ENCODE measurements at places on chromosomes 5 and 9.

- no peak for DNase-seq
These were observed 370.8 kb downstream of the GADD45G start for GRCh38 chr9:89975630-89976029.

DNA sequence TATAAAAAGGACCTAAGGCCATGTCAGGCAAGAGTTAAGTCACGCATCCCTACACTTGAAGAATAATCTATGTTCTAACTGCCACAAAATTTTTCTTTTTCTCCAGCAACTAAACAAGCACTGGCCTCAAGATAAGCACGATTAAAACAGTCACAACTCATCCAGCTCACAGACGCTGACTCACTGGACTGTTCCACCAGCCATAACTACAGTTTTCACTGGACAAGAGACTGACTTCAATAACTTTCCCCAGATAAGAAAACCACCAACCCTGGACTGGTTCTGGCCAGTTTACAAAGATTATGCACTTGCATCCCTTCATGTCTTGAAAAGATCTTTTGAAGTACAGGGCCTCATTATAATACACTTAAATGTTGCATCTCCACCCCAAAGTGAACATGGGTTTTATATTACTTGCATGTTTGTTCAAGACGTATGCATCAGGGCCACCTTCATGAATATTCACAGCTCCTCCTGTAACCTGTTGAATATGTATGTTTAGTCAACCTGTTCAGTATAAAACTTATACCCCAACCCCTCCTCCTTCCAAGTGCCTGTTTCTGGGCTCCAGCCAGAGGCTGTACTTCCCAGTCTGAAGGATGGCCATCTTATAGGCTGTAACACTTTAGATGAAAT lies 129.3 kb upstream of the EPB41L4A start:
- DNase-seq: no peak

DNA sequence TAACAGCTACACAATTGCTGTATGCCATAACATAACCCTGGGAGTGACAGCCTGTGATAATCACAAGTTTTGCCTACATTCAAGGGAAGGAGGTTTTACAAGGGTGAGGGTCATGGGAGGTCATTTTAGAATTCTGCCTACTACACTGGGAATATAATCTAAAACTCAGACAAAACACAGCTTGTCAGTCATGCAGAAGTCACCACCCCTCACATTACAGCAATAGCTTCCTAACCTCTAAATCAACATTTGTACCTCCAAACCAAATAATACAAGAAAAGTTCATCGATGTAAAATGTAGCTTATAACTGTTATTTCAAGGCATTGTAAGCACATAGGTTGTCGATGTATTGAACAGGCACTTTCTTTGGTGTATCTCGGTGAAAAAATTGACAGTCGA lies 139.0 kb downstream of the FAM114A2 start:
- no peak for DNase-seq

DNA sequence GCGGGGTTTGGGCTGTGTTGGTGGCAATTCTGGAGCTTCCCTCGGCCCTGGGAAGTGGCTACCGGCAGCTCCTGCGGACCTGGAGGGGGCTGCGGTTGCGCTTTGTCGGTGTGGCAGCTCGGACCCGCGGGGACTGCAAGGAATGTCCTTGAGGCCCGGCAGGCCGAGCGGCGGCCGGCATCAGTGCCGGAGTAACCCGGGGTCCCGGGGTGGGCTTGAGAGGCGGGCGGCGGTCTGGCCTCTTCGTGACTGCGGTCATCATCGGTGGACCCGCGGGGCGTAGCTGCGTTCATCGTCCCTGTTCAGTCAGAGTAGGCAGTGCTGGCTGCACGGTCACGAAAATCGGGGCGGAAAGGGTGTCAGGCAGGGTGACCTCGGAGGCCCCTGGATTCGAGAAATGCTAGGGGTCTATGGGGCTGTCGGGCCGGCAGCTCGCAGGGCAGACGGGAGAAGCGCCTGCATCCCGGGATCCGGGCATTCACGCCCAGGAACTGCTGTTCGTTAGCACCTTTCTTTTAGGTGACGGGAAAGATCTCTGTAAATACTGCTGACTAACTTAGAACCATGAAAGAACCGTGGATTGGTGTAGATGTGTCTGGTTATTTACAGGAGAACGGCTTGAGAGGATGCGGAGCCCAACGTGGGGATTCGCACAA lies 474 bp downstream of the HMGCR start:
- peak; percentile 6 for DNase-seq

DNA sequence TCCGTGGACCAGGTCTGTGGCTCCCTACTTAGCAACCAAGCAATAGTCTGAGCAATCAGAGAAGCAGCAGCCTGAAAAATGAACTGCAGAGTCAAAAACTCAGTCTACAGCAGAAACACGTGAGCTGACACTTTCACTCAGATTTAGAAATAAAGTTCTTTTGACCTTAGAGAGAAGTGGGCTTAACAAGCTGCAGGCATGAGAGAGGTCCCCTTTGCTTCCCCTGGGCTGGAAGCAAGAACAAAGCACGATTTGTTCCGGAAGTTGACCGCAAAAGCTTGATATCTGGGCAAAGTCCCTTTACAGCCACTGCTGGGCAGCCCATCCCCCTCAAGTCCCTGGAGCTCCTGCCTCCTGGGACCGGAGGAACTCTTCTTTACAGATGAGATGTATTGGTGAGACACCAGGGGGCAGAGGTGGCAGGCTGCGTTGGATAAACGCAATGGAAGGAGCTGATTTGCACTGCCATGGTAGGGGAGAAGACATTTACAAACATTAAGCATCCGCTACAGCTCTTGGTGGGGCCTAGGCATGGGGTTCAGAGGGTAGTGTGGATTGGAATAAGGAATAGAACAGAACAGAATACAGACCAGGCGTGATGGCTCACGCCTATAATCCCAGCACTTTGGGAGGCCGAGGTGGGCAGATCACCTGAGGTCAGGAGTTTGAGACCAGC lies 5.8 kb upstream of the SOWAHA start:
- DNase-seq: no peak

DNA sequence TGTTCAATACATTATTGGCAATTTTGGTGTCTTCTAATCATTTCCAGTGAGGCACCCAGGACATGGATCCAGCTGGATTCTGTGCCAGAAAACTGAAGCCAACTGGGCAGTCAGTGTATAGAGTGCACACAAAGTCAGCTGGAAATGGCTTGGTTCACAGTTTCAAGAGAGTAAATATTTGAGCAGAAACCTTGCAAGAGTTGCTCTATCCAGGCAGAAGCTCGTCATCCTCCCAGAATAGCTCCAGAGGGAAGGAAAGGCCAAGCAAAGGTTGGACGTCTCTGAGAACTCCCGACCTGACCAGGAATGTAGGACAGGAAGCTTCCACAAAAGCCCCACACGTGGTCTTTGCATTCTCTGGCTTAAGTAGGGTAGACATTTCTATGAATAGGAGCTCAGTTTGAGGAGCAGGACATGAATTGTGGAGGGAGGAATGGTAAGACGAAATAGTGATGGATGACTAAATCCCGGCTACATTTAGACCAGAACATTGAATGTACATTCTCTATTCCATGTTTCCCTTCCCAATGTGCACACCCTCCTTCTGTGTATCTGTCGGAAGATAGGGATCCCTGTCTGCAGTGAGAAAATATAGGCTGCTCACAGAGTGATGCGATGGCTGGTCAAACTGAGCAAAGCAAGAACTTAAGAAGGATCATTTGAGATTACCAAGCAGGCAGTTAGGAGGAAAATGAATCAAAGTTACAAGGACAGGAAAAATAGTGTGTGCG lies 72.7 kb upstream of the FCN2 start:
- DNase-seq: no peak

DNA sequence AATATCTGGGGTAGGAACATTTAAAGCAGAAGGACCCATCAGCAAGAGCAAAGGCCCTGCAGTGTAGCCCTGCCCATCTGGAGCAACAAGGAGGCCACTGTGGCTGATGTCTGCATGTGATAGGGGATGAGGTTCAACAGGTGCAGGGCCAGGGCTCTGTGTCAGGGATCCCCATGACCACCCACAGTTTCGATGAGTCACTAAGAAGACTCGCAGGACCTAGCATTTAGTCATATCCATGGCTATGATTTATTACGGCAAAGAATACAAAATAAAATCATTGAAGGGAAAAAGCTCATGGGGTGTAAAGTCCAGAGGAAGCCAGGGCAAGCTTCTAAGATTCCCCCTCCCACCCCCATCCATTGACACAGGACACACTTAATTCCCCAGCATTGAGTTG lies 188.6 kb downstream of the ADGRV1 start:
- no peak for DNase-seq

DNA sequence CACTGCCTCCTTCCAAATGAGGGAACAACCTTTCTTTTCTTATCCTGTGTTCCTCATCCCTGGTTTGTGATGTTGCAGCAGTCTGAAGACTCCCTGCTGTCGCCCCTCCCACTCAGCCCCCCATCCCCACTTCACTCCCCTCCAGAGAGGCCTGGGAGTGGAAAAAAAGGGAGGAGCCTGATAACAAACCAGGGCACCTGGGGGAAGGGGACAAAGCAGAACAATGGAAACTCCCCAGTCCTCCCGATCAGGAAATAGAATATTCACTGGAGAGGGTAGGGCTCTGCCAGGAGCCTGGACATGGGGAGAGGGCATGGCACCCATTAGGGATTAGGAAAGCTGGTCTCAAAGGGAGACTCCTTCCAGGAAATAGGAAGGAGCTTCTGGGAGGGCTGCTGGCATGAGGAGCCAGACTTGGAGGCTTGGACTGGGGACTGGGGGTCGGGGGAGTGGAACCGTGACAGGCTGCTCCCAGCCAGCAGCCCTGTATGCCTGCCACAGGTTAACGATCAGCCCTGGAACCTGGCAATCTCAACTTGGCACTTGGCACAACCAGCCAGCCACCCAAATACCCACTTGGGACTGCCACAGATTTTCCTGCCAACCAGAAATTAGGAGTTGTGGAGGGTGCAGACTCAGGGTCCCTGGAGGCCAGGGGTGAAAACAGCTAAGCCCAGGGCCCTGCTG lies 20.0 kb downstream of the PCDH1 start:
- DNase-seq: no peak

GRCh38 chr5:140207250-140207964 lies 32.4 kb downstream of the CYSTM1 start:
- no peak for DNase-seq

DNA sequence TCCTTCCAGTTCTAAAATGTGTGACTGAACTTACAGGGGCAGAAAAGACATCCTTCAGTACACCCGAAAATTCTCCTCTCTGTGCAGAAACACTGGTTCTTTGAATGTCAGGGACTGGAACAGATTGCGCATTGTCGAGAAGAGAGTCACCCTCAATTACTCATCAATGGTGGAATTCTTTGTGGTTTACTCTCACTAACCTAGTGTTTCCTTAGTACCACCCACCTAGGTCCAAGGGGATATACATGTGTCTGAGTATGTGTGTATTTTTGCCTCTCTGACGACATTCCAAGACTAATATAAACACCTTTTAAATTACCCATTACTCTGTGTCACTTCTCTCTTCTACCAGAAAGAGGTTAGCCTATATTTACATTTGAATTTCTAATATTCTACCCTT lies 660.8 kb downstream of the TLE1 start:
- DNase-seq: no peak

DNA sequence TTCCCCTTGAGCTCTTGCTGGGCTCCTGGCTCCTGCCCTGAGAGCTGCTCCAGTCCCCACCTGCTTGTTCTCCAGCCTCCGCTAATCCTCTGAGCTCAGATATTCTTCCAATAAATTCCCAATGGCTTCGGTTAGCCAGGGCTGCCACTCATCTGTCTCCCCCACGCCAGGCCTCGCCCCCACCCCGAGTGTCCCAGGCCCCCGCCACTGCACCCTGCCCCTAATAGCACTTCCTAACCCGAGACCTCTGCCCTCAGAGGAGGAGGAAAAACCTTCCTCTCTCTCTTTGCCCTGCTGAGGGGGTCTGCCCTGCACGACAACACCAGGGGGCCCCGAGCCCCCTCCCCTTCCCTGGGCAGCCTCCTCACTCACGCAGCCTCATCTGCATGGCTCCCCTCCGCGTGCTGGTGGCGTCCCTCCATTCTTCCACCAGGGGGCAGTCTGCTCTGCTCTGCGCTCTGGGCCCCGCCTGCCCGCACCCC lies 5.4 kb upstream of the LCN15 start:
- no peak for DNase-seq

GRCh38 chr5:94544031-94544650 lies 74.3 kb downstream of the KIAA0825 start:
- DNase-seq: no peak

DNA sequence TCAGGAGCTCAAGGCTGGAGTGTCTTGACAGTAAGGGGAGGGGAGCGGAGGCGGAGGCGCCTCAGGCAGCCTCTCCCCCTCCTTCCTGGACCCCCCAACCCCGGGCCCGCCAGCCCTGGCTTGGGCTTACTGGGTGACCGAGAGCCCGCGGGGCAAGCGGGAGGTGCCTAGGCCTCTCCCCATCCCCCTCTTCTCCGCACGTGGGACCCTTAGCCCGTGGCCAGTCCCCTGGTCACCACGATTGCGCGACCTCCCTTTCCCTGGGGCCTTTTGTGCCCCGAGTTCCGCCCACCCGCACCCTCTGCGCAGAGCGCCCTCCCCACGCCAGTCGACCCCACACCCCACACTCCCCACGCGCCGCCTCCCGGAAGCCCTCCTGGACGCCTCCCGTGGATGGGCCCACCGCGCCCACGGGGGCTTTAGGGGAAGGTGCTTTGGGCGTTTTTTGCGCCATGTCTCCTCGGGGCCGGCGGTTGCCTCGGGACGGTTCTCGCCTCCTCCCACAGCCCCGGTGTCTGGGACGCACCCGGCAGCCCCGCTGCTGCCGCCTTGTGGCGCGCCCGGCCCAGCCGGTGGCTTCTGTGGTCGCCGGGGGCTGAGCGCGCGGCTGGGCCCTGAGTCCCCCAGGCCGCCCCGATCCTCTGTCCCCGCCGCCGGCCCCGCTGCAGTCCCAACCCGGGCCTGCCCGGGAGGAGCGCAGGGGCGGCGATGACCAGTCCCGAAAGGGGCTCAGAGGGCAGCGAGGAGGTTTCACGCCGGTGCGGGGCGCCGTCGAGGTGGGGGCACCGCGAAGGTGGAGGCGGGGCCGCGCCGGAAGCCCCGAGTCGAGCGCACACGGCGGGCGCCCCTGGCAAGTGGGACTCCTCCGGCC lies 3.2 kb downstream of the TOR4A start:
- DNase-seq: no peak

- no peak for DNase-seq
These were observed 5.8 kb upstream of the ACTBL2 start for GRCh38 chr5:57488215-57488955.

GRCh38 chr9:69675563-69675962 lies 3.4 kb upstream of the APBA1 start:
- DNase-seq: no peak

DNA sequence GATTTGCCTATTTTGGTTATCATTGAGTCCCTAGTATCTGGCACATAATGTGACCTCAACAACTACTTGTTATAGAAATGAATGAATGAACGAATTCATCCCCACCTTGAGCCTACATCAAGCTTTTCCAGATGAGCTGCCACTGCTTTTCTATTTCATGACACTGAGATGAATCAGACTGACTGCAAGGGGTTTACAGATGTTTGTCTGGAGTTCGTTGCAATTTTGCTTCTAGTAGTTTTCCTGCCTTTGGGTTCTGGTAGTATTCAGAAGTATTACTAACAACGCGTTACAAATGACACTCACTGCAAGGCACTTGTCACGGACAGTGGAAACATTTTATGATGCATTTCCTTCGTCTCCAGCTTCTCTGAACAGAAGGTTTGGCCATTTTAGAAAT lies 222.3 kb downstream of the CD180 start:
- no peak for DNase-seq

- no peak for DNase-seq
These were observed 237.9 kb downstream of the ARHGEF28 start for GRCh38 chr5:73863876-73864275.

- no peak for DNase-seq
These were observed 63.3 kb upstream of the SLC30A5 start for GRCh38 chr5:69030358-69031062.

All from activated CD8-positive, alpha-beta memory T cell treated with anti-CD3 and anti-CD28 coated beads for 1 hour (primary cell).